Stimulated activated CD4-positive, alpha-beta T cell treated with anti-CD3 and anti-CD28 coated beads, Interleukin-2, amount 100 ng/mL, for 4 hours (primary cell): ENCODE measurements at places on chromosomes 12 and 14.

- DNase-seq: no peak
Observed at GRCh38 chr14:92850492-92850891, 56.4 kb downstream of the GOLGA5 start.

GRCh38 chr12:56839915-56840325, 76.8 kb downstream of the HSD17B6 start:
- DNase-seq: no peak

DNA sequence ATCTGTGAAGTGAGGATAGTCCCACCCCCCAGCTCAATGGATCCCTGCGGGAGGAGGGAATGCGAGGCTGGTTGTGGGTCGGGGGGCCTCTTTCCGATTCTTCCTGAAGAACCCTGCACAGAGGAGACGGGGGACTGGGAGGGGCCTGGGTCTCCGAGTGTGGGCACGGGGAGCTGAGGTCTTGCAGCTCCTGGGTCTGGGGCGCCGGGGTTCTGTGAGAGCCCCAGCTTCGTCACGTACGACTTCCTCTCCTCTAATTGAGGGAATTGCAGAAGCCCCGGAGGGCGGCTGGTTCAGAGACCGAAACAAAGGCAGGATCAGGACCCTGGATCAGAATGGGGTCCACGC, 66.6 kb downstream of the DIO3 start:
- no peak for DNase-seq

DNA sequence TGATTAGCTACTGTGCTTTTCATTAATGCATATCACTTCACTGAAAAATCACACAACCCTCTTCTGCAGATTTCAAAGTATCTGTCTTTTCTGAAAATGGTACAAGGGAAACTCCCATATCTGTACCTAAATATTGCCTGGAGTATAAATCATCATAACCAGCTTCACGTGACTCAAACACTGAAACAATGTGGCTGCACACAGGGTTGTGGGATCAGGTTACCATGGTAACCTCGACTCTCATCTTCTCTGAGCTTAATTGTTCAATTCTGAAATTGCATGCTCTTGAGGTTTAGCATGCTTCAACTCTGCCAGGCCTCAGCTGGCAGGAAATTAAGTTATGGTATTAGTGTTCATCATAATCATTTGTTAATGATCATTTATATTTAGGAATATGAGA, 77.5 kb upstream of the CPSF6 start:
- DNase-seq: peak; percentile 7
